Stimulated activated CD4-positive, alpha-beta T cell treated with anti-CD3 and anti-CD28 coated beads, TNF-alpha, amount 100 ng/mL, for 24 hours (primary cell): ENCODE measurements at places on chromosomes 6 and 20.

DNA sequence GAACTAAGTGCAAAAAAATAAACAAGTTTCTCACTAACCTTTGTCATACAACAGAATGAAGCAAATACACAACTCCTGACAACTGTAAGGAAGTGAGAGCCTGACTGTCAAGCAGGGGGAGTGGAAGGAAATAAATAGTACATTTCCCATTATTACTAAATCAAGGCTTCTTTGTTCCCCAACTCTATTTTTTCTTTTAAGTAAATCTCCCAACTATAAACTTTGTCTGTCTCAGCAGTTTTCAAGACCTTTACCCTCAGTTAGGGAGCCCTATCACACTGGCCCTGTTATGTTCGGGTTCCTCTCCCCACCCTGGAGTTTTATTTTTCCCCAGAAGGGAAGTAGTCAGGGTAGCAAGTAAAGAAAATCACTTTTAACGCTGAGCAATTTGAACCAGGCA lies 24.1 kb upstream of the IPCEF1 start:
- no peak for DNase-seq

DNA sequence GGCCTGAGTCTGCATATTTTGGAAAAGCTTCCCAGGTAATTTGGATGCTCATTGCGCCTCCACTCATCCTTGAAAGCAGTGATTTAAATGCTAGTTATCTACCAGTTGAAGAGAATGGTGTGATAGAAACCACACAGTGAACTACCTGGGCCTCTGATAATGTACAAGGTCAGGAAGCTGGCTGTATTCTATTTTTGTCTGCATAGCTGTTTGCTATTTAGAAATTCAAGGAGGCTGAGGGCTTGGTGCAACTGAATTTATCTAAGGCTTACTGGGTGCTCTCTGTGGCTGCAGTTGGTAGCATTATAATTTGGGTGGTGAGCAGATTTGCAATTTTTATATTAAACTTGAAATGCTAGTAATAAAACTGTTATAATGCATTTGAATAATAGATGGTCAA lies 245.6 kb downstream of the KIF16B start:
- DNase-seq: no peak

DNA sequence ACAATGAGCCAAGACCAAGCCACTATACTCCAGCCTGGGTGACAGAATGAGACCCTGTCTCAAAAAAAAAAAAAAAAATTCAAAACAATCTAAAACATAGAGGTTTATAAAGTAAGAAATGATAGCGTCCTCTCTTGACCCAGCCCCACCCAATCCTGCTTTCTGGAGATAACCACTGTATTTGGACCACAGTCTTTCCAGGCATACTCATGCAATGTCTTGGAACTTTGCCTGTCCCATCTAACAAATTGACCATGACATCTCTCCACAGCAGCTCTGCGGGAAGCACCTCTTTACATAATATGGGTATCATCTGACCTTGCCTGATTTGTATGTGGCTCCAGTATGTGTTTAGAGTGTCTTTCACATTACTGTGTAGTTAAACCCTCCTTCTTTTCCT lies 9.1 kb upstream of the SHLD1 start:
- no peak for DNase-seq

GRCh38 chr6:6169141-6169540 lies 151.3 kb downstream of the F13A1 start:
- DNase-seq: no peak

- DNase-seq: no peak
Observed at GRCh38 chr6:77055711-77056110, 407.6 kb downstream of the HTR1B start.

- DNase-seq: no peak
Observed at GRCh38 chr6:11161031-11161956, 49.8 kb upstream of the ERVFRD-1 start.

DNA sequence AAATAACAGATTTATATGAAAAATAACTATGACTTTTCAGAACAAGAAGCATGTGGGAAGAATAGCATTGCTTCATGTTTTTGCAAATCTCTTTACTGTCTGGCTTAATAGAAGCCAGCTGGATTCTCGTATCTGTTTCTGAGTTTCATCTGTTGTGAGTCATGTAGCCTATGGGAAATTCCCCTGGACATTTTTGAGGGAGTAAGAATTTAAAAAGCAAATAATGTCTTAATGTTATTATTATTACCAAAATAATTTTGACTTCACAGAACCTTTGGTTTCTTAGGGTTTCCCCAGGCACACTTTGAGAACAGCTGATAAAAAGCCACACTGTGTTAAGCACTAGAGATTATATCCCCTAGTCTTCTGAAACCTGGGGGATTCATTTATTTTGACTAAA lies 75.8 kb downstream of the SYCP2L start:
- no peak for DNase-seq

GRCh38 chr20:41293269-41294037 lies 24.1 kb downstream of the ZHX3 start:
- no peak for DNase-seq

GRCh38 chr6:146335336-146335735 lies 208.3 kb upstream of the RAB32 start:
- no peak for DNase-seq

GRCh38 chr6:73371984-73372383 lies 2.3 kb upstream of the OOEP start:
- DNase-seq: no peak

DNA sequence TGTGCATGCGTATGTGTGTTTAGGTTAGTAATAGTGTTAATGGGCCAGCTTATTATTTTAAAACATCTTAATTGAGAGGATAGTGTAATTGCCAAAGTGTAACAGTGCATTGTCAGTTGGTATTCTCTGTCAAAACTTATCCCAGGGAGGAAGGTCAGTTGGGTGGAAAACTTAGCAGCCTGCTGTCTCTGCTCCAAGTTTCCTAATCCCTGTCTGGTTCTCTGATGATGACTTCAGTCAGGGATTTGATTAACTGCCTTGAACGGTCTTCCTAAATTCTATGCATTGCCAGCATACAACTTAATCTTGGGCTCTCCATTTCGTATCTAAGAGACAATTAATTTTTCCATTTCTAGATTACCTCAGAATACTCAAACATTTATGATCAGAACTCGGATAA lies 51.1 kb downstream of the L3MBTL3 start:
- no peak for DNase-seq

GRCh38 chr6:45073771-45074170 lies 254.4 kb upstream of the RUNX2 start:
- DNase-seq: no peak

GRCh38 chr6:160881148-160881808 lies 110.3 kb upstream of the MAP3K4 start:
- no peak for DNase-seq

GRCh38 chr6:6395581-6396197 lies 75.2 kb upstream of the F13A1 start:
- DNase-seq: no peak

- peak; percentile 89 for DNase-seq
Observed at GRCh38 chr20:34872622-34873224, at the start of gene GGT7. Gene GGT7, minus strand, starts transcription at chr20:34872856. Its CDS starts 41 bp downstream, at chr20:34872815.

- DNase-seq: no peak
Observed at GRCh38 chr6:110529907-110530306, 53.5 kb upstream of the SLC22A16 start.

DNA sequence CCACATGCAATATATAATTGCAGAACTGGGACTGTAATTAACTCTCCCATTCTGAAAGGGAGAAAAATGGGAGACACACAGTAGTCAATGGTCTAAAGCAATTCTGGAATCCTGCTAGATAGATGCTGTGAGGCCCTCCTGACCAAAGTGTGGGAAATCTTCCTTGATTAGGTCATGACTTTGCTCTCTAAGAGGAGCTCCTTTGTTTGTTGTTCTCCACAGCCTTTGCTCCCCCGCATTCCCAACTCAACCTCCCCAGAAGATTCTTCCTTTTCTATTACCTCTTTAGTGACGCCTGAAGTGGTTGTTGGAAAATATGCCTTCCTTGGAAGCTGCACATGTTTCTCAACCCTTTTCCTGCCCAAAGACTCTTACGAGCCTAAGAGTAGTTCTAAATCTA lies 28.8 kb upstream of the LIN28B start:
- DNase-seq: no peak

DNA sequence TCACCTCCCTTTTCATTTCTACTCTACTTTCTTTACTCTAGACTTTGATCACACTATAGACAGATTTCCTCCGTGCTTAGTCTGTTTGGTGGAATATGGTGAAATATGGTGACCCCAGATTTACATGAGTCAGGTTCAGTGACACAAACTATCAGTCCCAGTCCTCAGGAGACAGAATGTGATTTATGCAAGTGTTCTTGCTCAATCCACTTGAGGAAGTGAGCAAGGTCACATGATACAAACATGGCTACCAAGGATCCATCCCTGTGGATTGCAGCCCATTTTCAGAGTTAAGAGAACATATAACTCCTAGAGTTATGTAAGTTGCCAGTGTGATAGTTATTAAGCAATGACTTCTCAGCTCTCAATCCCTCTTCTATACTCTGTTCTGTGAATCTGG lies 23.7 kb upstream of the TSHZ2 start:
- no peak for DNase-seq

- no peak for DNase-seq
Observed at GRCh38 chr6:150185732-150186117, 42.9 kb downstream of the PPP1R14C start.

GRCh38 chr6:8065519-8065911 lies 1.3 kb upstream of the BLOC1S5 start:
- DNase-seq: peak; percentile 31

DNA sequence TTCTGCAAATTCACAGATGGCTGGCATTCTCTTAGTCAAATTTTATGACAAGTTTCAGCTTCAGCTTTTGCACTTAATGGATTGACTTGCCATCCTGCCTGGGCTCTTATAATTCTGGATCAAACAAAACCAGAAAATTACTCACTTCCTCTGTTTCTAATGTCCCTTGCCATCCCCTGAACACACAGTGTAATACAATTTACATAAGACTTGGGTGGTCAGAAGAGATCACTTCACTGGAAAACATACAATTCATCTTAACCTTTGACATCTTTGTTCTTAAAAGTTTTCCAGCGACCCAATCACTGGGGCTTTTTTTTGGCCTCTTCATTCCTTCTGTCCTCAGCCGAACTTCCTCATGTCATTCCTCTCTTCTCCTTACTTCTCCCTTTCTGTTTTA lies 199.0 kb downstream of the ARHGAP18 start:
- no peak for DNase-seq

DNA sequence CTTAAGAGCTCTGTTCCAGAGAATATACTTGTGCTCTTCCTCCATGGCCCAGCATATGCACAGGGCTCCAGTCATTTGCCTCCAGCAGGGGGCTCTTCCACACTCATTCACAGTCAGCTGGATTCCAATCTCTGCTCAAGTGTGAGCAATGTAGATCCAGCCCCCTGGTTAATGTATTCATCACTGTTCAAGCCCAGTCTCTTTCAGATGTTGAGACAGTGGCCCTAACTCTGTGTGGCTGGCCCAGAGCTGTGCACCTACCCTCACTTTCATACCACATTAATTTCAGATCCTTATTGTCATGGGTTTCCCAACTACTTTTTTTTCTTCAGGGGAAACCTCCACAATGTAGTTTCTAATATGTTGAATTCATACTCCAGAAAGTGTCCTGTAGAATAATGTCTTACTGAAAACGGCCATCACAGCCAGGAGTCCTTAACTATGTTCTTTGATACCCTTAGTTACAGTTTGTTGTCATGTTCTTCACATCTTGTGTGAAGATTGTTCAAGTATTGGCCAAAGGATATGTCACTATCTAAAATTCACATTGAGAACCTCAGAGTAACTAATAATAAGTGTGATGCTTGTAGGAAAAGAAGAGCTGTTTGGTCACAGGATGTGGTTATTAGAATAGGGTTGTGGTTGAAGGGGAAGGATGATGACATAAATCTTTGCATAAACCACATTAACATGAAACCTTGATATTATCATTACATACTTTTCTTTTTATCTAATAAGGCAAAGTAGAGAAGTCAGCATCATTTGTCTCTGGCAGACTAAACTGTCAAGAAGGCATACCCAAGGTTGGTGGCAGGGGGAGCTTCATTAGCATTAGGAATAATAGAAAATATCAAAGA lies 14.4 kb upstream of the HLA-DQA1 start:
- peak; percentile 37 for DNase-seq
